Muscle of arm (tissue), 14 donors: ENCODE measurements at places on chromosomes 3 and 15. TPM values are rescaled to one million over a fixed set of nuclear protein-coding genes. Genes with fewer than 3 reads are reported as not detected.
A peak's percentile ranks its signal among the peaks of the same experiment; 100 is the strongest.

GRCh38 chr15:87827131-87827530 lies 429.4 kb downstream of the NTRK3 start:
- no peak for DNase-seq

Gene USP13
- 59.7 TPM for polyA plus RNA-seq

DNA sequence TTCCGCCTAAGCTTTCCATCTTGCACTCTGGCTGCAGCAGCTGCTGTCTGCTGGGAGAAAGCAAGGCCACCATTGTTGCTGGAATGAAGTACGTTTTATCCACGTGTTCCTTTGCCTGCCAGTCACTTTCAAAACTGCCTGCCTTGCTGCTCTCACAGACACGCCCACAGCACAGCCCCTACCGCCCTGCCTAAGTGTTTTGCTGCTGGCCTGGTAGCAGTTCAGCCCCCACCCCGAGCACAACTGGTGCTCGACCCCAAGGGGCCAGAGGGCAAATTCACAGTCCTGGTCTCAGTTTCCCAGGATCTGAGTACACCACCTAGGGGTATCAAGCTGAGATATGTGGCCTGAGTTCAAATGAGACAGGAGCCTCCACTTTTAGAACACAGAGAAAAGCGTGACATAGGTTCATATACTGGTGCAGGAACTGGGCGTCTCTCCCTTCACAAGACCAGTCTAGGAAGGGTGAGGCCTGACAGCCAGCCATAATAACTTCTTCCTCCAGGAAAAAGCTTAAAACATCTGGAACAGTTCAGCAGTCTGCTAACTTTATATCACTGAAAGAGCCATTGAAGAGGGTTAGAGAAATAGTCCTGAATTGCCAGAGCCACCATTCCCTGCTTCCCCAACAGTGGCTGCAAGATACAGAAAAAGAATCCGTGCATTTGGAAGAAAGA lies 1012.3 kb downstream of the ZPLD1 start:
- DNase-seq, result peak; percentile 14

GRCh38 chr3:150308481-150309256 lies 99.4 kb upstream of the TSC22D2 start:
- DNase-seq, result no peak

DNA sequence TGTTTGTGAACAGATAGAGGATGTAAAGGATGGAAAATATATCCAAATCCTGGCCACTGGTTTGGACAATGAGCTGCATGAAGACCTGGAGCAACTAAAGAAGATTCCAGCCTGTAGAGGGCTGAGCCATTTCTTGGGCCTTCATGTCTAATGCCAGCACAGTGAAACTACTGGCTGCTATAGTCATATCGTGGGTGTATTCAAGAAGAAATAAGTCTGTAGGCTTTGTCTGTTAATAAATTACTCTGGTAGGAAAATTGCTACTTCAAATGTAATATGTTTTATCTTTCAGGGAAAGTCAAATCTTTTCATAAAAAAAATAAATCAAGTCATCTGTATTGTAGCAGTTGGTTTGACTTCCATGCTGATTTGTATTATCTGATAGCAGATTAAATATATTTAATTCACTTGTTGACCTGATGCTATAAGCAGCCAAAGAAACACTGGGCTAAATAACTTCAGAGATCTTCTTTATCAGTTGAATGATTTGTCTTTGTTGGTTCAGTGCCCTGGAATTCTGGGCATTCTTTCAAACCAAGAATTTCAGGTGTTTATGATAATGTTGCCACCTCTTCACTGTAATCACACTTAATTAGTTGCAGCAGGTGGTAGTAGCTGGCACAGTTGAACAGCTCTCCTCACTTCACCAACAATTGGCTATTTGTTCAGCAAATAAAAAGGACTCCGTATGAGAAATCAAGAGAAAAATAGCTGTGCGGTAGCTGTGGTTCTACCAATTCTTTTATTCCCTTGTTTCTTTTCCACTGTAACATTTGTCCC lies 1109.5 kb downstream of the NSUN3 start:
- no peak for DNase-seq
